ENCODE measurements at places on chromosomes 4 and X. TPM values are rescaled to one million over a fixed set of nuclear protein-coding genes. Genes with fewer than 3 reads are reported as not detected.

Gene SPANXD
- not detected for total RNA-seq

Gene PLXNB3
- total RNA-seq, result 1.3 TPM

Gene RPA4
- 10.9 TPM for total RNA-seq

Gene BST1
- 10.6 TPM for total RNA-seq

Gene STIM2
- 54.3 TPM for total RNA-seq

Gene FAM241A
- 2.1 TPM for total RNA-seq

Gene NPY2R
- total RNA-seq, result not detected

Gene SPACA5
- total RNA-seq, result not detected

Gene FATE1
- total RNA-seq, result not detected

Gene MAGEC2
- total RNA-seq, result not detected

DNA sequence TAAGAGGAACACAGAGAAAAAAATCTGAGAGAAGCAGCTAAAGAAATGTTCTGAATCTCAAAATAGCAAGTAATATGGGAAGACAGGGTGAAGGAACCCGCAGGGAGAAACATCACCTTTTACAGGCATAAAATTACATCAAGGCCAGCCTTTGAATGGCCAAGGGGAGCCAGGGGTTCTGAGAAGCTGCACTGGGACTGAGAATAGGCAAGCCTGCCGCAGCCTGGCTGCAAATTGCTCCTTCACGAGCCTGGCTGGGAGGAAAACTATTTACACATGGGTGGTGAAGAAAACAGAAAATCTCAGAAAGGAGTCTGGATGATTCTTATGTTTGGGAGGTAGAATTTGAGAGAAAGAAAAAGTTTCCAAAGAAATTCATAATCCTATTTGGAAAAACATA is 74.5 kb upstream of the QRFPR start:
- H3K27me3 ChIP-seq, result no peaks in the 10 kb centered on the region
- no peaks in the 10 kb centered on the region for H3K36me3 ChIP-seq
- H3K4me3 ChIP-seq, result no peak overlapping the region
- H3K27ac ChIP-seq, result no peak overlapping the region

DNA sequence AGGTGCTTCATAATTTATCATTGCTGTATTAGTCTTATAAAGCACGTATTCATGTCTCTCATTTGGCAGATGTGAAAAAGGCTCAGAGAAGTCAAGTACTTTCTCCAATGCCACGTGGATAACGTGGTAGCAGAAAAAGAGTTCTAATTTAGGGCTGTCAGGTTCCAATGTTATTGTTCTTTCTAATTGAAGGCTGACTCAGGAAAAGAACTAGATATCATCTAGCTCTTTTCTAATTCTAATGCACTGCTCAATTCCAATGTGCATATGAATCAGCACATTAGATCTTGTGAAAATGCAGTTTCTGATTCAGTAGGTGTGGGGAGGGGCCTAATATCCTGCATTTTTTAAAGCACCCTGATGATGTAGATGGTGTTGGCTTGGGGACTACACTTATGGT is 22.8 kb downstream of the AGA start:
- H3K4me3 ChIP-seq, result no peak overlapping the region
- DNase-seq, result no peak
- no peak overlapping the region for H3K27ac ChIP-seq
- no peaks in the 10 kb centered on the region for H3K27me3 ChIP-seq

- no peak overlapping the region for H3K4me3 ChIP-seq
- no peaks in the 10 kb centered on the region for H3K4me1 ChIP-seq
- no peak for DNase-seq
- no peak overlapping the region for H3K27ac ChIP-seq
These were observed 11.8 kb upstream of the CPEB2 start for GRCh38 chr4:14990484-14990883.

DNA sequence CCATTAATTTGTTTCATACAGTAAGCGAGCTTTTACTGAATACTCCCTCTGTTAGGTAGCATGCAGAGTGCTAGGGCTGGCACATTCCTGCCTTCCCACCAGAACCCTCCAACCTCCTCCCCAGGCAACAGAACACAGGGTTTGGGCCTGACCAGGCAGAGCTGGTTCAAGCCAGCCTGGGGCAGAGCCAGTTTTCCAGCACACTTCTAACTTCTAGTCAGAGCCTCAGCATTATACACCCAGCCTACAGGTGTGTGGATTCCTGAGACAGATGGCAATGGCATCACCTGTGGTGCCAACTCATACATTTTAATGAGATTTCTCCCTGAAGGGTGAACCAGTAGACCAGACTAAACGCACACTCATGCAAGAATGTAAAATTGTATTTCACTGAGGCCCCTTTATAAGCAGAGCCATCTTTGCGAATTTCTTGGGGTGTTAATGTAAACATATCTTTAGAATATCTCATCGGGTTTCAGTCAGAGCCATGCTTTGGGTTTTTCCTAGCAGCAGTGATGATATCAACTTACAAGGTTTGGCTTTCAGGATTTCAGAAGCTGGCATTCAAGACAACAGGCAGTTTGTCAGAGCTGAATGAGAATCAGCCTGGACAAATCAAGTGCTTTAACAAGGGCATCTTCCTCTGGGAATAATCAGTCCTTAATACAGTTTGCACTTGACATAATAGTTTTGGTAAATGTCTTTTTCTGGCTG is 92.0 kb downstream of the GATB start:
- H3K27ac ChIP-seq, result no peak overlapping the region
- H3K4me3 ChIP-seq, result no peak overlapping the region
- peaks cover 5% of the 10 kb centered on the region for H3K36me3 ChIP-seq
- no peaks in the 10 kb centered on the region for H3K27me3 ChIP-seq
- H3K4me1 ChIP-seq, result no peaks in the 10 kb centered on the region
- DNase-seq, result no peak

- peaks cover 5% of the 10 kb centered on the region for H3K4me1 ChIP-seq
- no peaks in the 10 kb centered on the region for H3K27me3 ChIP-seq
- H3K4me3 ChIP-seq, result no peak overlapping the region
- DNase-seq, result no peak
- no peak overlapping the region for H3K27ac ChIP-seq
These were observed 25.2 kb downstream of the P2RY8 start for GRCh38 chrX:1511829-1512228.

GRCh38 chr4:57548856-57549255 is 438.7 kb upstream of the IGFBP7 start:
- no peaks in the 10 kb centered on the region for H3K4me1 ChIP-seq
- no peak for DNase-seq

GRCh38 chrX:129614481-129615255 is 40.1 kb downstream of the APLN start:
- H3K27ac ChIP-seq, result no peak overlapping the region
- DNase-seq, result no peak
- no peaks in the 10 kb centered on the region for H3K36me3 ChIP-seq
- H3K4me1 ChIP-seq, result no peaks in the 10 kb centered on the region
- no peak overlapping the region for H3K4me3 ChIP-seq
- no peaks in the 10 kb centered on the region for H3K27me3 ChIP-seq

DNA sequence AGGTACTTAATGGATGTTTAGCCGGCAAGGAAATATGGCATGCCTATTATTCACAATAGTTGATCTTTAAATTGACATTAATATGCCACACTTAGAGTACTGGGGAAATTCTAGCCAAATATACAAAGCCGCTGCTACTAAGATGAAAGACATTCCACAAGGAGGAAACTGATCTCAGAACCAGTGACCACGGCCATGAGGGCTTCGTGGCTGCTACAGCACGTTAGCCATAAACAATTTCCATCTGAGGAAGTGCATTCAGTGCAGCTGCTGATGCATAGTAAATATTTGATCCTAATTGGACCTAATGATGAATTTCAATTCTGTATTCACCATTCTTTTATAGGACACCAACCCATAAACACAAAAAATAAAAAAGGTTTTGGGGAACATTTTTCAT is 59.1 kb downstream of the SORBS2 start:
- H3K36me3 ChIP-seq, result no peaks in the 10 kb centered on the region
- H3K27ac ChIP-seq, result no peak overlapping the region
- H3K4me3 ChIP-seq, result no peak overlapping the region
- DNase-seq, result no peak
- no peaks in the 10 kb centered on the region for H3K4me1 ChIP-seq
- H3K27me3 ChIP-seq, result no peaks in the 10 kb centered on the region

- H3K27ac ChIP-seq, result no peak overlapping the region
- H3K36me3 ChIP-seq, result no peaks in the 10 kb centered on the region
- H3K4me1 ChIP-seq, result no peaks in the 10 kb centered on the region
- H3K4me3 ChIP-seq, result no peak overlapping the region
These were observed 53.4 kb upstream of the ANTXR2 start for GRCh38 chr4:80126435-80126834.

GRCh38 chrX:78796916-78797315 is 49.4 kb downstream of the LPAR4 start:
- H3K36me3 ChIP-seq, result no peaks in the 10 kb centered on the region
- H3K4me1 ChIP-seq, result no peaks in the 10 kb centered on the region
- no peak overlapping the region for H3K27ac ChIP-seq
- no peak for DNase-seq
- H3K27me3 ChIP-seq, result no peaks in the 10 kb centered on the region

GRCh38 chr4:153683763-153684181 is 308 bp upstream of the TLR2 start:
- peaks cover 12% of the 10 kb centered on the region for H3K36me3 ChIP-seq
- H3K4me3 ChIP-seq, result peak overlapping the region; percentile 71
- peaks cover 9% of the 10 kb centered on the region for H3K4me1 ChIP-seq
- H3K27me3 ChIP-seq, result no peaks in the 10 kb centered on the region

DNA sequence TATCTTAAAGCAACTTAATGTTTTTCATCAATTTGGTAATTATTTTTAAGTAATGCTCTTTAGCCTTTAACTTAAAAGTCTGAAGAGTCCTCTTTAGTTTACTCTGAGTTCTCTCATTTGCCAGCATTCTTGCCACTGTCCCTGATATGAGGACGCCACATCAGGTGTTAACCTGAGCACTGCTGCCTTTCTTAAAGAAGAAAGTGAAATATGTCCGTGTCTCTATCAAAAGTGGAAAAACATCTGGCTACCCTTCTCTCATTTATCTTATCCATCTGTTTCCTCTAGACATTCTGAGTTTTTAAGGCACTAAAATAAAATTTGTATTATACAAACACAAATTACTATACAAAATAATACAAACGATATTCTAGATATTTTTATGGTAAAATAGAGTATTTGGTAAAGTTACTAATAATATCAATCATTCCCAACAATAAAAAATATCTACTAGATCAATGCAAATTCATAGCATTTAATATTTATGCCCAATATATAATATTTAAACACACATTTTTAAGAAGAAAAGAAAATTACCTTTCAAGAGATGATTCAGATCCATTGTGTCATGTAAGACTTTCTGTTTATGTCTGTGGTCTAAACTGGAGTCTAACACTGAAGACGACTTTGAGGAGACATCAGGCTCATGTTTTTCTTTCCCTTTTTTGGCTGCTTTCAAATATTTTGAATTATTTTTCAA is 14.0 kb downstream of the CFAP97 start:
- H3K36me3 ChIP-seq, result peaks cover 16% of the 10 kb centered on the region
- no peak overlapping the region for H3K27ac ChIP-seq
- H3K4me1 ChIP-seq, result no peaks in the 10 kb centered on the region
- no peaks in the 10 kb centered on the region for H3K27me3 ChIP-seq
- no peak for DNase-seq
- no peak overlapping the region for H3K4me3 ChIP-seq

GRCh38 chr4:174999407-174999806 is 81.2 kb downstream of the ADAM29 start:
- H3K27ac ChIP-seq, result no peak overlapping the region
- no peaks in the 10 kb centered on the region for H3K36me3 ChIP-seq
- H3K4me1 ChIP-seq, result no peaks in the 10 kb centered on the region
- H3K27me3 ChIP-seq, result no peaks in the 10 kb centered on the region
- DNase-seq, result no peak

GRCh38 chrX:41332408-41333002 is 1.5 kb upstream of the DDX3X start:
- peak overlapping the region; percentile 99 for H3K27ac ChIP-seq
- peak overlapping the region; percentile 72 for H3K4me3 ChIP-seq
- H3K36me3 ChIP-seq, result no peaks in the 10 kb centered on the region
- no peaks in the 10 kb centered on the region for H3K27me3 ChIP-seq

GRCh38 chrX:109614951-109615350 is 10.0 kb downstream of the KCNE5 start:
- no peaks in the 10 kb centered on the region for H3K4me1 ChIP-seq
- DNase-seq, result no peak
- no peaks in the 10 kb centered on the region for H3K27me3 ChIP-seq
- no peak overlapping the region for H3K27ac ChIP-seq
- no peaks in the 10 kb centered on the region for H3K36me3 ChIP-seq

- H3K27ac ChIP-seq, result no peak overlapping the region
- no peak overlapping the region for H3K4me3 ChIP-seq
These were observed 11.2 kb downstream of the PCDH18 start for GRCh38 chr4:137521053-137521452.

DNA sequence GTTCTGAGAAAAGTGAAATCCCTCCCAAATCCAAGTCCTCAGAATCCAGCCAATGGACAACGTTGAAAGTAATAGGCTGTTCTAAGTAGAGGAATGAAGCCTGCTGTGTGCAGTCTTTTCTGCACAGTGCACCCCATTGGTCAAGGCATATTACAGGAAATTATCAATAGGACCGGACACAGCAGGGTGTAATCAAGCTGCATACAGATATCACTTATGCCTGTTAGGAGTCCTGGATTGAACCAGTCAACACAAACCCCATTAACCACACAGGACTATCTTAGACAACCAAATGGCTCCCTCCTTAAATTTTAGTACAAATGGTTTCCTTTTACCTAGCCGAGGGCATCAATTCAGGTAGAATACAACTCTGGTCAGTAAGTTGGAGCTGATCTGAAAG is 34.2 kb upstream of the MAGEA8 start:
- no peak for DNase-seq
- no peak overlapping the region for H3K4me3 ChIP-seq
- H3K36me3 ChIP-seq, result no peaks in the 10 kb centered on the region
- H3K27me3 ChIP-seq, result no peaks in the 10 kb centered on the region
- H3K27ac ChIP-seq, result no peak overlapping the region

- no peaks in the 10 kb centered on the region for H3K27me3 ChIP-seq
- H3K4me1 ChIP-seq, result no peaks in the 10 kb centered on the region
- no peak overlapping the region for H3K27ac ChIP-seq
- H3K4me3 ChIP-seq, result no peak overlapping the region
These were observed 886.5 kb upstream of the EPHA5 start for GRCh38 chr4:66556651-66557278.

DNA sequence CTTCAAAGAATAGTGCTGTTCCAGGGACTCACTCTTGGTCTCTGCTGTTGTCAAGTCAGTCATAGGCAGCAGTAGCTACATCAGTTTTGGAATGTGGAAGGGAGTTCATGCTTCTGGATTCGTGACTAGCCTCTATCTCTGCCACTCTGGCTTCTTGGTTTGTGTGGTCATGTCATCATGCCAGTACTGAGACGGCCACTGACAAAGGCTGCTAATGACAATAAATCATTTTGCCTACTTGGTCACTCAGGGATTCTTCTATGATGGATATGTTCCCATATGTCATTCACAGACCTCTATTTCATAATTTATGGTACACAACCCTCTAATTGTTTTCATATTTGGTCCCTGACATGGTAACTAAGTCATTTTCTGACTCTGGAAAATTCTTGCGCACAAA is 450.8 kb upstream of the BOD1L1 start:
- no peak overlapping the region for H3K27ac ChIP-seq
- no peaks in the 10 kb centered on the region for H3K27me3 ChIP-seq
- no peaks in the 10 kb centered on the region for H3K36me3 ChIP-seq
- H3K4me1 ChIP-seq, result no peaks in the 10 kb centered on the region
- DNase-seq, result no peak
